RWPE2 (cell line): ENCODE measurements at places on chromosomes 7 and 10.

- no peak for DNase-seq
Observed at GRCh38 chr7:101169838-101170551, 4.6 kb upstream of the VGF start.

DNA sequence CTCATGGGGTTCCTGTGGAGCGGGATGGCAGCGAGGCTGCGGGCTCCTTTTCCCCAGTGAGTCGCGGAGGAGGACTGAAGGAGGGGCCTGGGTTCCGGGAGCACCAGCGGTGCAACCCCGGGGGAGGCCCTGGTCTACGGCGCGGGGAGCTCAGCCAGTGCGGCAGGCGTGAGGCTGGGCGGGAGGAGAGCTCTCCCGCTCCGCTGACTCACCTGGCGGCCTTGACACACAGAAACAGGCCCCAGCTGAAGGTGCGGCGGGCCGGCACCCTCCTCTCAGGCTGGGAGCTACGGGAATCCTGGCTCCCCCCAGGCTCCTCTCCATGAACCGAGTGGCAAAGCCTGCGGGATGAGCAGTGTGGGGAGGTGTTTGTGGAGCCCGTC is 6.8 kb upstream of the NOM1 start:
- DNase-seq = peak; percentile 55

DNA sequence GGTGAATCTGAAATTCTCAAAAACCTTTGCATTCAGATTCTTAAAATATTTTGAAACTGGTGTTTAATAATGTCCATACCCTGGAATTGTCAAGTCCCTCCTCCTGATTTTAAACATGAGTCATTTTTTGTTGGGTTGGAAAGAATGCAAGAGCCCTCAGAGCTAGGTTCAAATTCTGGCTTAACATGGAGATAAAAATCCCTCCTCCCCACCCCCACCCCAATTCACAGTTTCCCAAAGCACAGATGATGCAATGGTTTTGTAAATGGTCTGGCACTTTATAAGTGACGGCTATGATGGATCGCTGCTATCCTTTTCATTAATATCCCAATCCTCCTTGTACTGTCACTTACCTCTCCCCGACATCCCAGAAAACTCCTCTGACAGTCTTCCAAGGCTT is 332.8 kb downstream of the PLXNA4 start:
- no peak for DNase-seq

DNA sequence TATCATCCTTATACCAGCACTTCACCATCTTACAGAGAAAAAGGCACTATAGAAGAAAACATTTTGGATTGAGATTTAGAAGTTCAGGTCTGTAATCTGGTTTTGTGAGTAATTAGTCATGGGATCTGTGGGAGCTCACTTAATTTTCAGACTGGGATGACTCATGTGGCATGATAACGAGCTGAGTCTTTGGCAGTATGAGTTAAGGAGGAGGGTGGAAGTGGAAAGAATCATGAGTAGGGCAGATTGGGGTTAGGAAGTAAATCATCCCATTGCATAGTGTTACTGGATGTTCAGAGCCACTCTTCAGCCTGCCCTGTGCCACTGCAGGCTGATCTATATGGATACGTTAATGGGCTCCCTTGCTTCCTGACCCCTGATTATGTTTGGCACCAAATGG is 64.9 kb downstream of the ZNF92 start:
- DNase-seq = no peak
